T-cell (primary cell): ENCODE measurements at places on chromosomes 1 and 21.

DNA sequence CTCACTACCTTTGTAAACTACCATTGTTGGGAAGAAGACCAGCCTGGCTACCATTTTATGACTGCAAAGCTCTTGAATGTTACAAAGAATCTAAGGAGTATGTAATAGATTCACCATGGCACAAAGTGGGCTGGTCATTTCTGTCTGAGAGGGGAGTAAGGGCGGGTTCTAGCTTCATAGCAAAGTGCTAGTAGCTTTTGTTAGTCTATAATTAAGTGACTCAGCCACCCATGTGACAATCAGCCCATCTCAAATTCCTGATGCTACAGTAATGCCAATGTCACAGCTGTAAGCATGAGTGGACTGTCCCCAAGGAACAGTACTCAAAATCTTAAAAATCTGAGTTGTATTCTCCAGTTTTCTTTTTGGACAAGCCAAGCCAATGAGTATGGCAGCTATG is 15.4 kb upstream of the OTUD3 start:
- no peak for DNase-seq

DNA sequence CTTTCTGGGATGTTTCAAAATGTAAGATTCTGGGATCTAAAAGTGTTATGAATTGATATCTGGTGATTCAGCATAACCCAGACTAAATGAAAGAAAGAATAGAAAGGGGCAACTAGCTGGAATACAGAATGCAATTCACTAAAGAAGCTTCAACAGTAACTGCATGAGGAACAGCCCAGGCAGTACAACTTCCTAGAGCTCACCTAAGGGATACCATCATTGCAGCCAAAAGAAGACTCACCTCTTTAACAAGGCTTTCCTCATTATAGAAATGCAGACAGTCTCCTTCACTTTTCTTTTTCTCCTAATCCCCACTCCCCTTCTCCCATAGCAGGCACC is 6.3 kb downstream of the RGS5 start:
- DNase-seq = no peak

GRCh38 chr1:59755069-59755685 is 59.6 kb upstream of the HOOK1 start:
- DNase-seq = no peak

DNA sequence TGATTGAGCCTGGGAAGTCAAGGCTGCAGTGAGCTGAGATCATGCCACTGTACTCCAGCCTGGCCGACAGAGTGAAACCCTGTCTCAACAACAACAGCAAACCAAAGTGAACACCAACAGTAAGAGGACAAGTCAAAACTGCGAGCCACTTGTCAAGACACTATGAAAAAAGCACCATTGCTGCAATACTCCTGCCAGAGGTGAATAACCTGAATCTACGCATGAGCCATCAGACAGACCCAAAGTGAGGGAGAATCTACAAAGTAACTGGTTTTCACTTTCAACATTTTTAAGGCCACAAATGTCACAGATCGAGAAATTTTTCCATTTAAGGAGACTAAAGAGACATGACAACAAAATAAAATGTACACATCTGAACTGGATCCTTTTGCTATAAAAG is 21.9 kb downstream of the SYNJ1 start:
- no peak for DNase-seq

DNA sequence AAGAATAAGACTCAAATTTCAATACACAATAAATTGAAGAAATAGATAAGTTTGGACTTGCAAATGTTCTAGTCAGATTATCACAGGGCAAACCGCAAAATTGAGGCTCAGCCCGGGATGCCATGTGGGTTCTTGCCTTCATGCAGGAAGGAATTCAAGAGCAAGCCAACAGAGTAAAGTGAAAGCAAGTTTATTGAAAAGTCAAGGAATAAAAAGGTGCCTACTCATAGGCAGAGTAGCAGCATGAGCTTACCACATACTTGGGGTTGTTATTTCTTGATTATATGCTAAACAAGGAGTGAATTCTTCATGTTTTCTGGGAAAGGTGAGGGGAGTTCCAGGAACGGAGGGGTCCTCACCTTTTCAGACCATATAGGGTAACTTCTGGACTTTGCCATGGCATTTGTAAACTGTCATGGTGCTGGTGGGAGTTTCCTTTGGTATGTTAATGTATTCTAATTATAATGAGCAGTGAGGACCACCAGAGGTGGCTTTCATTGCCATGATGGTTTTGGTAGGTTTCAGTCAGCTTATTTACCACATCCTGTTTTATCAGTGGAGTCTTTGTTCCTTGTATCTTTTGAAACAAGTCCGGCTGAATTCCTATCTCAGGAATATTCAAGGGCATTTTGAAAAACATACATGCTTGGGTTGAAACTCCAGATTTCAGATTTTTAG is 2.0 kb upstream of the OR2AK2 start:
- DNase-seq = no peak

GRCh38 chr1:154999571-155000410 is 2.8 kb upstream of the ZBTB7B start:
- DNase-seq = no peak

DNA sequence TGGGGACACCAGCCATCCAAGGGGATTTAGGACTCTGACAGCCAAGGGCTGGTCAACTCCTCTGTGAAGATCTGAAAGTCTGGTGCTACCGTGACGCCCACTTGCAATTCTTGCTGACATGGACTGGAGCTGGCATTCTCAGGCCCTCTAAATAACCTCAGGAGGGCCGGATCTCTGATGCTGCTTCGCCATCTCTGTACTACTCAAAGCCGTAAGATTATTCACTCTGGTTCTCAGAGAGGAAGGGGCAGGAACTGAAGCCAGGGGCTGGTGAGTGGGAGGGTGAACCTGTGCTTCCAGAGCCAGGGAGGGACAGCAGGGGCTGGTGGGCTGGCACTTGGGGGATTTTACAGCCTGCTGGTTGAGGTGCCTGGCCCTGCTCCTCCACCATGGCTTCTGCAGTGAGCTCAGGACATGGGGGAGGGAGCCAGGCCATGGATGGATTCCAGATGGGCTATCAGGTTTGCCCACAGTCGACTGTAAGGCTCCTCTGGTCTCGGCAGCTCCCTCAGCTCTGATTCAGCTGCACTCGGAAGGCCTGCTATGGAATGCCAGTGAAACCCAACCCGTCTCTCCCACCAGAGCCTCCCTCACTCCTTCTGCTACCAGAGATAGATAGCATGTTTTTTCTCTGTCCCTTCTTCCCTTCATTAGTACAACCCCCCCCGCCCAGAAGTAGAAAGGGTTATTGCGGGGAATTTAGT is 84.5 kb downstream of the PLXNA2 start:
- no peak for DNase-seq

- DNase-seq = no peak
Measured at GRCh38 chr1:200121421-200121820, 93.9 kb downstream of the NR5A2 start.

DNA sequence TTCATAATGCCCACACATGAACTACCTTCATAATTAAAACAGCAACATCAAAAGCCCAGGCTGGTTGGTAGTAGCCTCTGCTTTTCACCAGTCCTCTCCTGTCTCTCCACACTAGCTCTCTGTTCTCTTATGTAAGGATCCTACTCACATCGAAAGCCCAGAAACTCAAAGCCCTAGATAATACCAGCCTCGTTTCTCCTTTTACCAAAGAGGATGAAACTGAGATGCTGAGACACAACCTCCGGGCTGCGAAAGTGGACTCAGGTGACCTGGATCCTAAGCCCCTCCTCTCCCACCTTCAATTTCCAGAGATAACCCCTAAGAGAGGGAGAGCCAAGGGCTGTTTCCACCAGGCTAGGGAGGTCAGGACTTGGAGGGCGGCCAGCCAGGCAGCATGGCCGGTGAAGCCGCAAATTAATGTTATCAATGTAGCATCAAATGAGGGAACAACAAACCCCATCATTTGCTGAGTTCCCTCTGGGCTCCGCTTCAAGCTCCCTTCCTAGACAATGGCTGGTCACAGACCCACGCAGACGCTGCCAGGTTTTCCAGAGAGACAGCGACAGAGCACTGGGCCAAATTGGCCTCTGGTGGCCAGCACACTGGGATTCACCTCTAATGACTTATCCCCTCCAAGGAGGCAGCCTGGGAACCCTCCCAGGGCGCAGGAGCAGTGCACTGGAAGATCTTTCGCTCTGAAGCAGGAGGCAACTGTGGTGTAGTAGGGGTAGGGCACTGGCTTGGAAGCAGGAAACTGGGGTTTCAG is 20.7 kb upstream of the STMN1 start:
- no peak for DNase-seq

DNA sequence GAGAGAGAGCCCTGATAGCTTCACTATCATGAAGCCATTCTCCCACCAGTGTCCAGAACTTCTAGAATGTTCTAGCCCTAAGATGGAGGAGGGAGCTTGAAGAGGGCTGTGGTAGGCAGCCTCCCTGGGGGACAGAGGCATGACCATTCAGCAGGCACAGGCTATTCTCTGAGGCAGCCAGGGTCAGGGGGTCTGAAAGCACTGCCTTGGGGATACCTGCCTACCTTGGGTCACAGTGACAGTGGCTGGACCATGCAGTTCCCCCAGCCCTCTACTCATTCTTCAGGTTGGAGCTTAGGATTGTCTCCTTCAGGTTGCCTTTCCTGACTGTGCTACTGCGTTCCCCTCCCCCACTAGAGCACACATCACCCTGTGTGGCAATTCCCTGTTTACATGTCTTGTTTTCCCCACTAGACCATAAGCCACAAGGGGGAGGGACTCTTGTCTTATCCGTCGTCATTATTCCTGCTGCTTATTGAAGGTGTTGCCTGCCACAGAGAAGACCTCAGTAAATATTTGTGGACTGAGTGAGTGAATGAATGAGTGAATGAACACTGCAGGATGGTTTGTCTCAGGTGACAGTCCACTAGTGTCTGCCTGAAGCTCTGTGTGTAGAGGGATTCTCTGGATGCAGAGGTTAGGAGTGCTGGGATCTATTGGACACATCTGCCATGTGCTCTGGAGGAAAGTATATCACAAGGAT is 5.2 kb downstream of the ZDHHC18 start:
- DNase-seq = no peak

- DNase-seq = no peak
Measured at GRCh38 chr1:178964469-178965330, 61.0 kb upstream of the FAM20B start.

GRCh38 chr1:8203056-8203455 is 114.9 kb upstream of the SLC45A1 start:
- DNase-seq = no peak

DNA sequence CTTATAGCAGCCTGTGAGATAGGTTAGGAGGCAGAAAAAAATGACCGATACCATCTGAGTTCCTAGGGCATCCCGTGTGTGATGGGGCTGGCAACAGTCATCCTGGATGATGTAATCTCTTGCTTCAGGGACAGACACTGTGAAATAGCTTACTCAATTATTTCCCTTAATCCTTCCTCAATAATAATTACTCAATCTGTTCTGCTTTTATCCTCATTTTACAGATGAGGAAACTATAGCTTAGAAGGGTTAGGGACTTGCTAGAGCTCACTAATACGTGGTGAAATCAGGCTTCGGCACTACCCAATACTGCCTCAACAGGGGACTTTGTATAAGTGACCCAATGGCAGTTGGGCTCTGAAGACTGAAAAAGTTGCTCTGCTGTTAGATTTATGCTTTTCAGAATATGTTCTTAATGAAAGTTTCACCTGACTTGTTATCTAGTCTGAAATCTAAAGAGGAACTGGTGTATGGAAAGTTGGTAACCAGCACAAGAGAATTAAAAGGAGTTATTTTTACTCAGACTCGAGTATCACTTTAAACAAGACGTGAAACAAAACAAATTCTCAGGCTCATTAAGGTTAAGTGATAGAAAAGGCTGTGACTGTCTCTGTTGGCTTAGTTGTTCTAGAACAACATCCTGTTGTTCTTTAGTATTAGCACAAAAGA is 14.4 kb downstream of the CD55 start:
- DNase-seq = no peak

DNA sequence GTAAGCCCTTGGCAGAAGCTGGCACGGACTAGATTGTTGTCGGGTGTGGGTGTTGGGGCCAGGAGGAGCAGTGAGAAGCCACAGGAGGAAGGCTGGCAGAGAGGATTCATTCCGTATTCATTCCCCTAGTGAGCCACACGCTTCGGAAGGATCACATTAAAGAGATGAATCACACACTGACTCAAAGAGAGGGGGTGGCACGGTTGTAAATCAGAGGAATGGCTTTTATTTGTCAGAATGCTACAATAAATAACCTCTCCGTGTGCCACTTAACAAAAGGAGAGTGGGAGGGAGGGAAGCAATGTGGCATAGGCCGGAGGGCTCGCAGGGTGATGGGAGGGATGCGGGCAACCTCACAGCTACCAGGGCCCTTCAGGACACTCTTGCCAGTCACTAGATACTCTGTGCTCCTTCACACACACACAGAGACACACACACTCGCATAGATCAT is 135.5 kb downstream of the HIVEP3 start:
- DNase-seq = no peak

GRCh38 chr1:27656157-27656893 is 15.7 kb downstream of the IFI6 start:
- DNase-seq = no peak

DNA sequence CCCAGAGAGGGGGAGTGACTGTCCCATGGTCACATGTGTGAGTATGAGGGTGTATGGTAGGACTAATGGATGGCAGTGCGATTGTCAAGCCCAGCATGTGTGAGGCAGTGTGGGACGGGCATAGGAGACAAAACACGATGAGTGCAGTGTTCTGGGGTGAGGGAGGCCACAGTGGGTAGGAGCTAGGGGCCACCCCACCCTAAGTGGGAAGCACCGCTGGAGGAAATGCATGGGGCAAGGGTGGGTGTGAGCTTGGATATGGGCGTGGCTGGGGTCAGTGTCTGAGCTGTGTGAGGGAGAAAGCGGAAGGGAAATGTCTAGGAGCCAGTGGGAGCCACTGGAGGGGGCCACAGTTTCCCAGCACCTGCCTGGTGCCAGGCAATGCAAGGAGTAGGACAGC is 56.5 kb downstream of the FOXO6 start:
- DNase-seq = no peak

- no peak for DNase-seq
Measured at GRCh38 chr1:9621032-9621431, 30.5 kb upstream of the PIK3CD start.

DNA sequence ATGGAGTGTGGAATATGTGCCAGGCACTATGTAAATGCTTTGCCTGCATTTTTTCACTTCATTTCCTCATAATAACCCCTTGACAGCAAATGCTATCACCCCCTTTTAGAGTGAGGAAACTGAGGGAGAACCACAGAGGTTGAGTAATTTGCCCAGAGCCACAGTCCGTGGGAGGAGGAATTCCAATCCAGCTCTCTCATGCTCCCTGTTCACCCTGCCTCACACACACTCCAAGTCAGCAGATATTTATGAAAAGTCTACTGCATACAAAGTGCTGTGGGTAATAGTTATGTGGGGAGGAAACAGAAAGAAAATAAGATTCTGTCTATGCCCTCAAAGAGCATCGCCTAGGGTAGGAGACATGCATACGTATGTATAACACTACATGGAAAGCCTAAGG is 30.9 kb upstream of the RBM15 start:
- no peak for DNase-seq
